ENCODE measurements at places on chromosomes 1 and 21.

DNA sequence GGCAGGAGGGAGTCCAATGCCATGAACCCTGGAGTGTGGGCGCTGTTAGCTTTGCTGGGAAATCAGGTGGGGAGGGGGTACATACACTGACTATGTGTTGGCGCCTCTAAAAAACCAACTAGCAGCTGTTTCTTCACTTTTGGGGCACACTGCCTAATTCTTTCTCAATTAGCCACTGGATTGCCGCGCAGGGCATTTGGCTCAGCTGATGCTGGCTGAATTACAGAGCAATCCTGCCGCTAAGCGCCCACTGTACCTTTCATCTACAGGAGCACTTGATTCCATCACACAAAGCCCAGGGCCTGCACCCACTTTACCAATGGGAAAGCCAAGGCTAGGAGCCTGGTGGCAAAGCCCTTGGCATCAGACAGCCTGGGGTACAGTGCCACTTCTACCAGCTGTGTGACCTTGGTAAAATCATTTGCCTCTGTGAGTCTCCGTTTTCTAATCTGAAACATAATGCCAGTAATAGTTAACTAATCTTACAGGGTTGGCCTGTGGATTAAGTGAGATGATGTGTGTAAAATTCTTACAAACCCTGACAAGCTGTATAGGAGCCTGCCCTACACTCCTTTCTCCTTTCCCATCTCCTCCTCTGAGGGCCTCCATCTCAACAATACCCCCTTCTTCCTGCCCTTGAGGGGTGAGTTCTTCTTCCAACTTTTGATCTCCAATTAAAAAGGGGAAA, 59.0 kb downstream of the UBE2T start:
- DNase-seq = no peak

DNA sequence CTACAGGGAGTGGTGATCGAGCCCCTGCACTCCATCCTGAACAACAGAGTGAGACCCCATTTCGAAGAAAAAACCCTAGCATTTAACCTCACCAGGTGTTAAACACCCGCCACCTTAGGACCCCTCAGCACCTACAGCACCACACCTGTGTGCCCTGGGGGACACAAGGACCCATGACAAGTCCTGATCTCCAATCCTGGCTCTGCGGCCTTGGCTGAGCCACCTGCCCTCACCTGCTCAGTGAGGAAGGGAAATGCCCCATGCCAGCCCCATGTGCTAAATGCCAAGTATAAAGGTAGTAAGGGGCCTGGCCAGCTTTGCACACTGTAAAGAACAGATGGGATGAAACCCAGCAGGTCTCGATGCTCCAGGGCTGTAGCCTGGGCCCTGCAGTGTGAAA, 11.1 kb downstream of the MRTO4 start:
- no peak for DNase-seq

GRCh38 chr1:9167638-9168037, 38.7 kb upstream of the GPR157 start:
- DNase-seq = no peak

- no peak for DNase-seq
Measured at GRCh38 chr1:57017717-57018116, 51.9 kb upstream of the C8B start.

DNA sequence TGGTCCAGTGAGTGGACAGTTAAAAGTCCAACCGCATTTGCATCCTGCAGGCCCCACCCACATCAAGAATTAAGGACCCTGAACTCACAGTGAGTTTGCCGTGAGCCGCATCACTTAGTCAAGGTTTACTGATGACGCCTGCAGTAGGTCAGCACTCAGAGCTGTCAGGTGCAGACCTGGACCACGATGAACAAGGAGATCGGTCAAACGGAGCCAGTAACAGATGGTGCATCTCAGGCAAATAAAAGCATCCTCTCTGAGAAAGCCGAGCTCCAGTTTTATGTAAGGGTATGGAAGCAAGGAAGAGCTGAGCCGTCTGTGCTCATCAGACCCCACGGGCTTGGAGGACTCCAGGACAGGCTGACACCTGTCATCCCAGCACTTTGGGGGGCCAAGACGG, 4.5 kb downstream of the PRDM15 start:
- DNase-seq = no peak

DNA sequence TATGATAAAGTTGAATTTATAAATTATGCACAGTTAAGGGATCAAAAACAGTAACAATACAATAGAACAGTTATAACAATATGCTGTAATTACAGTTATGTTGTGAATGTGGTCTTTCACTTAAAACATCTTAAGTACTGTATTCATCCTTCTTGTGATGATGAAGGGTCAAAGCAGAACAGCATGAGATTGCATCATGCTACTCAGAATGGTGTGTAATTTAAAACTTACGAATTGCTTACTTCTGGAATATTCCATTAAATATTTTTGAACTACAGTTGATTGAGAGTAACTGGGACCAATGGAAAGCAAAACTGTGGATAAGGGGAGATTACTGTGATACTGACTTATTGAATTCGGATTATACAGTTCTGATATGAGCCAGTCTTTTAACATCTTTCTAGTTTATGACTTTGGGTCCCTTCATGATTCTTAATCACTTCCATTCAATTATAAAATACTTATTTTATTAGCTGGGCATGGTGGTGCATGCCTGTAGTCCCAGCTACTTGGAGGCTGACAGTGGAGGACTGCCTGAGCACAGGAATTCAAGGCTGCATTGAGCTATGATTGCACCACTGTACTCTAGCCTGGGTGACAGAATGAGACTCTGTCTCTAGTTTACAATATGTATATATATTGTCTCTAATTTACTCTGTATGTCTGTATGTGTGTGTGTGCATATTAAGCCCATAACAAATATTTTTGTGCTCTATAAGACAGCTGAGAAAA, 43.2 kb downstream of the ATP1B1 start:
- no peak for DNase-seq

DNA sequence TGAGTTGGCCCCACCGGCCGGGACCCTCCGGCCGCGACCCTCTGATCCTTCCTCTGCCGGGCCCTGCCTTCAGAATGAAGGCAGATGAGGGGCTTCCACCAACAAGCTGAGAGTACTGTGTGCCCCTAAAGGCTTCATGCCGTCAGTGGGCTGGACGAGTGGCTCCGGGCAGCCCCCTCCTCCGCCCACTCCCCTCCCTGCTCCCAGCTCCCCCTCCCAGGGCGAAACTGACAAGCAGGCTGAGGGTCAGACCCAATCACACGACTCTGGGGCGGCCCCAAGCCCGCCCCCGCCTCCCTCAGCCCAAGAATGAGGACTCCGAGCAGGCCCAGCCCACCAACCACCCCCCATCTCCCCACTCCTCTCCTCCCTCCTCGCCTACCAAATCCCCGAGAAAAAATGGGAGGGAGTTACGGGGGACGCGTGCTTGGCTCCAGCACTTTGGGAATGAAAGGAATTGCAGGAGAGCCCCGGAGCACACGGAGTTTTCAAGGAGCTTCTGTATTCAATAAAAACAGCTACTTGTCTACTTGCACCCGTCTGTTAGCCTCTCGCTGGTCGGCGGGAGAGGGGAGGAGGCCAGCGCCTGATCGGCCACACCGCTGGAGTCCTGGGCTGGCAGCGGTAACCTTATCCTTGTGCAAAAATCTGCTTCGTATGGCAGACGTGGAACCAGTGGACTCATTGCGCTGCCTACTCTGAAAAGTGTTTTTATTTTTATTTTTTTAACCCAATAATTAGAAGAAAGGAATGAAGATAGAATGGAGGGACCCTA, at the start of gene COL11A1:
TSS of gene COL11A1 (minus strand) at position 147 of the 775 bp plus-strand sequence. CDS start 344 bp downstream, outside the sequence.
- no peak for DNase-seq

- no peak for DNase-seq
Measured at GRCh38 chr21:23534850-23535249, 2072.4 kb downstream of the MRPL39 start.

DNA sequence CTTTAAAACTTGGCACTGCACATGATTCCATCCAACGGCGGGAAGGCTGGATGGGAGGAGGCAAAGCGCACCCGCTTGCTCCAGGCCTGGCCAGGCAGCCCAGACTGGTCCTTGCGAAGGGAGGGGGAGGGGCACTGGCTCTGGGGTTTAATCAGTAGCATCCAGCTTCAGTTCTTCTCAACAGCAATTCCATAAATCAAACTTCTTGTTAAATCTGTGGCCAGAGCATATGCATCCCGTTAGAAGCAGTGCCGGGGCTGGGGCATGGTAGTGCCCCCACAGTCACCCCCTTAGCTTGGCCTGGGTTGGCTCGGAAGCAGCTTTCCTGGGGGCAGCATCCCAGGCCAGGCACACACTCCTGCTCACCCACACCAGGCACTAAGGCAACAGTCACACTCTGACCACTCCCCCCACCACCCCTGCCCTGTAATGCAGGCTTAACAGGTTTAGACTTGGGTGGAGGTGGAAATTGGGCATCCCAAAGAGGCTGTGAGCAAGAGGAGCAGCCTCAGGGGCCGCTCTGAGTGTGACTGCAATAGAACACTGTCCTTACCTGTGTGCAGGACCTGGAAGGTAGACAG, 94.1 kb upstream of the CASZ1 start:
- no peak for DNase-seq

GRCh38 chr1:119715542-119715941, 3.8 kb downstream of the PHGDH start:
- no peak for DNase-seq

GRCh38 chr1:107318932-107319331, 178.1 kb downstream of the NTNG1 start:
- DNase-seq = no peak

DNA sequence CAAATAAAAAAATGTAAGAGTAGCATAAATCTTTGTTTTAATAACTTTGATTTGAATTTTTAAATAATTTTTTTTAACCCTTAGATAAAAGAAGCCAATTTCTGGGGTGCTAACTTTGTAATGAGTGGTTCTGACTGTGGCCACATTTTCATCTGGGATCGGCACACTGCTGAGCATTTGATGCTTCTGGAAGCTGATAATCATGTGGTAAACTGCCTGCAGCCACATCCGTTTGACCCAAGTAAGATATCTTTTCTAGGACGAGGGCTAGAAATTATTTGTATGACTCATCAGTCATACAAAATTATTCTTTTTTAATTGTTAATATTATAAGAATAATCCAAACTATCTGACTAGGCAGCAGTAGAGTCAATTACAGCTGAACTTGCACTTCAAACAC, 71.2 kb downstream of the GPR161 start:
- DNase-seq = no peak

DNA sequence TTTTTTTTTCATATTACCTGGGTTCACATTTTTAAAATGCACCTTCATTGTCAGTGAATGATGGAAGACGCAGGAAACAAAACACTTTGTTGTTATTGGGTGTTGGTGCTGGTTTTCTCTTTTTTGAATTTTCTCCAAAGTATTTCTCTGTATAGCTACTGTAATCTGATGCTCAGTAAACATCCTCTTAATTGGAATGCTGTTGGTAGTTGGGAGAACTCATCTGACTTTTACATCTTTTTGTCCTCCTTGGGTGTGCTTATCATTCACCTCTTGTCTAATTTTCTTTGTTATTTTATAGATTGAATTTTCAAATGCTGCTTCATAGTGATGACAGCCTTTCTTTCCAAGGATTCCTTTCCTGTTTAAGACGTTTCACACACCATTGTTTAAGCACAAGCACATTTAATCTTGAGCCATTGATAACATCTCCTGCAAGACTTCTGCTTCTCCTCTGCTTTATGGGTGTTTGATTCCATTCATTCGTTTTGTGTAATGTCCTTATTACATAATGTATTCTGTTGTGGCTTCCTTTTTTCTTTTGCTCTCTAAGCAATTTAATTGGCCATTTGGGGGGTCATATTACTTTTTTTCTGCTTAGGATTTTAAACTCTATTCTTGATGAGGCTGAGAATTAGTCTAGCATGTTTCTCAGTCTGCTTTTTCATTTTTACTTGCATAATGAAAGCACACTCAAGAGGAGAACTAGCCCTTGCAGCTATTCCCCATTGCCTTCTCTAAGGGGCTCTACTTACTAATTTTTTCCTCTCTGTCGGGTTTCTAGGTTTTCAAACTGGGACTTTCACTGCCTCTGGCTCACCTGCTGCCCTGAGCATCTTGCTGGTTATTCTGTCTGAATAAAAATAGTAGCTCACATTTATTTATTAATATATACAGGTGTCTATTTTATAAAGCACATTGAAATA, 42.0 kb upstream of the CD34 start:
- no peak for DNase-seq

- no peak for DNase-seq
Measured at GRCh38 chr1:54310439-54311328, 95.5 kb downstream of the SSBP3 start.

GRCh38 chr1:54528613-54529012, 19.4 kb upstream of the ACOT11 start:
- no peak for DNase-seq

GRCh38 chr1:65156910-65157545, 9.0 kb downstream of the AK4 start:
- DNase-seq = no peak

- no peak for DNase-seq
Measured at GRCh38 chr21:33794596-33794995, 121.0 kb downstream of the ATP5PO start.

- no peak for DNase-seq
Measured at GRCh38 chr1:203528976-203529835, 35.3 kb downstream of the OPTC start.

GRCh38 chr21:14547834-14548513, 1.9 kb upstream of the SAMSN1 start:
- no peak for DNase-seq

- no peak for DNase-seq
Measured at GRCh38 chr1:52532731-52533327, 20.1 kb downstream of the TUT4 start.

DNA sequence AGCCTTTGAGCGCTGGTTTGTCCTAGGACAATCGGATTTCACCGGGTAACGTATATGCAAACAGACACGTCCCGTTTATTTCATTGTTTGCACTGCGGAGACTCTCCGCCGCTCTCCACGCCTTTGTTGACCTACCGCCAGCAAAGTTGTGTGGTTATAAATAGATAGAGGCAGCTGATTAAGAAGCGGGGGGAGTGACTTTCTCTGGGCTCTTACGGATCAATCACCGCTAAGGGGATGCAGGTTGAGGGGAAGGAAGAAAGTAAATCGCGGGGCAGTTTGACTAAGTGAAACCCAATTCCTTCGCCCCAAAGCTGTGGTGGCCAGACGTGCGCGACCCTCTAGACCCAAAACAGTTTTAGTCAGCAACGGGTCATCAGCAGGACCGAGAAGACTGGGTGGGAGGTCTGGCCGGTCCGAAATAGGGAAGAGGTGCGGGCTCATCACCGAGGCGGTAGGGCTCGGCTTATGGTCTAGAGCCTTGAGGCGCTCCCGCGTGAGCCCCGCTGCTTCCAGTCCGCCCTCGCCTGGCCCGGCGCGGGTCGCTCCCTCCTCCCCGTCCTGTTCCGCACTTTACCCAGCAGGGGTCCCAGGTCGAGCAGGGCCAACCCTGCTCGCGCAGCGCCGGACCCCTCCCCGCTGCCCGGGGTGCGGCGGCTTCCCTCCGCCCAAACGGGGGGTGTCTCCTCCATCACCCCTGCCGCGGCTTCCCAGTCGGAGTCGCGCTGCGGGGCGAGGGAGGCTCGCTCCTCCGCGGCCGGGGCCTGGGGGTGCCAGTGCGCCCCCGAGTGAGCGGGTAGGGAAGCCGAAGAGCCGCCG, 120.8 kb upstream of the RRP15 start:
- no peak for DNase-seq

DNA sequence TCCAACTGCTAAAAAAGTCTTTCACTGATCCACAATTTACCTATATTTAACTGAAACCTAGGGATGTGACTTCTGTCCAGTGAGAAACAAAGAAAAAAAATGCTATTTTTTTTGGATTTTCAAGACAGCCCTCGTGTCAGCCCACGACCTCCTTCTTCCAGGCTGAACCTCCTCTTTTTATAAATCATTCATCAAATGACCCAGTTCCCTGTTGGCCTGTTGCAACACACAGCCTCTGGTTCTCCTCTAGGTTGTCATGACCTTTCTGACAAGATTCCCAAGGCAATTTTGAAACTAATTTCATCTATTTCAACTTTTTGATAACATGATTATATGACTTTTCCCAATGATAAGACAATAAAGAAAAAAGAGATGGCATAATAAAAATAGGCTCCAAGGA, 74.6 kb downstream of the PGBD5 start:
- no peak for DNase-seq

All from stimulated activated CD4-positive, alpha-beta T cell treated with anti-CD3 and anti-CD28 coated beads, Interleukin-1b, Interleukin-23, amount 100 ng/mL, for 24 hours (primary cell).